MCF 10A (cell line): ENCODE measurements at places on chromosomes 5 and 9. TPM values are rescaled to one million over a fixed set of nuclear protein-coding genes. Genes with fewer than 3 reads are reported as not detected.

GRCh38 chr5:127342364-127342763, 51.8 kb downstream of the MEGF10 start:
- DNase-seq = no peak

Gene GABRB2
- total RNA-seq = not detected in 2 replicates

DNA sequence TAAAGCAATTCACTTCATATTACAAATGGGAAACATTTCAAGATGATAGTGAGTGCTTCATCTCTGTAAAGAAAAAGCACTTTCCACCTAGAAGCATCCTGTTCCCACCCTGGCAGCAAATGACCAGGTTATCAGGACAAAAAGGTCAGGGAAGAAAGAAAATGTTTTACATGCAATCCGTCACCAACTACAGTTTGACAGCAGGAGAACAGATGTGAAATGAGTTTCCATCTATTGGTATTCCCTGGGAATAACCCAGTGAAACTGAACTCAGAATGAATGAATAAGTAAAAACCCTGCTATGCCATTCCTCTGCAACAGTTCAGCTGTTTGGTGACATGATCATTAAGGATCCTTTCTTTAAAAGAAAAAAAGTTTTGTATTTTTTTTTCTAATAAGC, 67.6 kb downstream of the HTR1A start:
- no peak for DNase-seq

GRCh38 chr5:55540525-55540924, 5.8 kb upstream of the PLPP1 start:
- no peak for DNase-seq

Gene EPB41L4A
- 12.4 and 12.7 TPM in 2 replicates for total RNA-seq

DNA sequence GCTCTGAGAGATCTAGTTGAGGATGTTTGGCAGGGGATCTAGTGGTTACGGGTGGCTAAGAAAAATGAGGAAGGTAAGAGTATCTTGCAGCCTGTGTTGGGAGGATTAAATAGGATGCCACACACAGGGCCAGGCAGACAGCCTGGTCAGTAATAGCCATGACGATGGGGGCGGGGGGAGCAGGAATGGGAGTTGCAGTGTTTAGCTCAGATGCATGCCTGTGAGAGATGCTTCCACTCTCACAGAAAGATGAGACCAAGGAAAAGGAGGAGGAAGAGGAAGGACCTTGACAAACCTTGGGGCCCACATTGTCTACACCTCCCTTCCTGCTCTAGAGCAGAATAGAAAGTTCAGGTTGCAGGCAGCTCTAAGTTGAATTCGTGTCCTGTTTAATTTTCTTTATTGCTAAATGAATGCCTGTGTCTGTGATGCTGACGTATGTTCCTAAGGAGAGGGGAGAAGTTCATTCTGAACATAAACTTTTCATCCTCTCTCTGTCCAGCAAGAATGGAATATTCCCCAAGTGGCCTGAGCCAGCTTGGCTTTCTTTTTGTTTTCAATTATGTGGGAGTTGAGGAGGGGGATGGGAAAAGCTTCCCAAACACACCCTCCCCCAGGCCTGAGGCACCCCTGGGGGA, 28.7 kb downstream of the TGFBI start:
- no peak for DNase-seq

DNA sequence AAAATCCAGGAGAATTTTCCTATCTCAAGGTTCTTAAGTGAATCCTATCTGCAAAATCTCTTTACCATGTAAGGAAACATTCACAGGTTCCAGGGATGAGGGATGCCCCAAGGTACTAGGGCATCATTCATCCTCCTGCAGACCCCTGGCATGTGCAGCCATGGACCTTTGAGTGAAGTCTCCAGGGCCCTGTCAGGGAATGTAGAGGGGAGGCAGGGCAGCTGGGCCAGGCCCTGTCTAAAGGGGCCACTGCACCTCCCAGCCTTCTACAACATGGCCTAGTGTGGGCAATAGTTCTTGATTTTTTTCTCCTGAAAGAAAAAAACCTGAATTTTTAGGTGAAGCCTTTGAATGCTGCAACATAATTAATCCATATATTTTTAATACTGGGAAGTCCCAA, 63.3 kb downstream of the SEMA4D start:
- no peak for DNase-seq
